ENCODE measurements at places on chromosomes 1 and 21. TPM values are rescaled to one million over a fixed set of nuclear protein-coding genes. Genes with fewer than 3 reads are reported as not detected.

The CHODL gene
- 2.6 TPM for total RNA-seq

The NHLH1 gene
- under 0.01 TPM for total RNA-seq

DNA sequence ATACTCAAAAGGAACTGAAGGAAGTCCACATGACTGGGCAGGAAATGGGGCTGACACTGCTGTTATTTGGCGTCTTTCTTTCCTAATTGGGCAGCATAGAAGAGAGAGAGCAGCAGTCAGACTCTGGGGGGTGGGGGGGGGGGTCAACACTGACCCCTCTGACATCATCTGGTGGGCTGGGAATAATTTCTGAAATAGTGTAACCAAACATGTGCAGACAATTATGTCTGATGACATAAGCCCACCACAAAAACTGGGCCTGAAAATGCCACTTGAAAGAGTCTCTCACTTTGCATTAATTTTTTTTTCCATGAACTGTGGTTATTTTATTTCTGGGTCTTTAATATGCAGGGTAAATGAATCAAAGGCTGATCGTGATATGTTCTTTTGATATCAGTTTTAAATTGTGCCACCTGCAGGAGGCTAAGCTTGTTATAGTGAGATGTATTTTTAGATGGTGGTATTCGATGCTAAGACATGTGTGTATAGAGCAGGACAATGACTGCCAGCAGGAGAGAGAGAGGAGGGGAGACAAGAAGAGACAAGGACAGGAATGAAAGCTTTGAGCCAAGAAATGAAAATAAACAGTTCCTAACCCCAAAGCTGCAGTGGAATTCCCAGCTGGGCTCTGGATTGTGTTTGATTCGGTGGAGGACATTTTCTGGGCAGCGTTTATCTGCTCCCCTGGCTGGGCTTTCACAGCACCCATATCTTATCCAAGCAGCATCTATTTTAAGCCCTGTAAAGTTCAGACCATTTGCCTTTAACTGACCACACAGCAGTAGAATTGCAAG lies 264.7 kb downstream of the PBX1 start:
- no peak overlapping the region for H3K4me3 ChIP-seq
- H3K36me3 ChIP-seq: peaks cover 15% of the 10 kb centered on the region
- peak; percentile 89 for DNase-seq

The SH3D21 gene
- total RNA-seq: 3.0 TPM

All from sigmoid colon (tissue), 7 donors.